ENCODE measurements at places on chromosomes 5 and 9.

DNA sequence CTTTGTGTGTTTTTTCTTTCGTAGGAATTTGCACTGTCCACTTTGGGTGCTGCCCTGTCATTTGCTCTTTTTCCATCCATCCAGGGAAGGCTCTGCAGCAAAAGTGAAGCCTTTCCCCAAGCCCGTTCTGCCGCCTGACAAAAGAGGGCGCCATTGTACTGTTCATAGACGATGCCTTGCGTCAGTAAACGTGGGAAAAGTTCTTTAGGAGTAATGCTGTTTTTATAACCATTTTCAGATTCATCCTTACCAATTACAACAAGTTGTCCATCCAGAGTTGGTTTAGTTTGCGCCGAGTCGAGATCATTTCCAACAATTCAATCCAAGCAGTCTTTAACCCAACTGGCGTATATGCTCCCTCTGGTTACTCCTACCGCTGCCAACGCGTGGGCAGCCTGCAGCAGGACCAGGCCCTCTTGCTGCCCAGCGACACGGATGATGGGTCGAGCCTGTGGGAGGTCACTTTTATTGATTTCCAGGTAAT lies 34.3 kb upstream of the RPS23 start:
- no peak for DNase-seq

DNA sequence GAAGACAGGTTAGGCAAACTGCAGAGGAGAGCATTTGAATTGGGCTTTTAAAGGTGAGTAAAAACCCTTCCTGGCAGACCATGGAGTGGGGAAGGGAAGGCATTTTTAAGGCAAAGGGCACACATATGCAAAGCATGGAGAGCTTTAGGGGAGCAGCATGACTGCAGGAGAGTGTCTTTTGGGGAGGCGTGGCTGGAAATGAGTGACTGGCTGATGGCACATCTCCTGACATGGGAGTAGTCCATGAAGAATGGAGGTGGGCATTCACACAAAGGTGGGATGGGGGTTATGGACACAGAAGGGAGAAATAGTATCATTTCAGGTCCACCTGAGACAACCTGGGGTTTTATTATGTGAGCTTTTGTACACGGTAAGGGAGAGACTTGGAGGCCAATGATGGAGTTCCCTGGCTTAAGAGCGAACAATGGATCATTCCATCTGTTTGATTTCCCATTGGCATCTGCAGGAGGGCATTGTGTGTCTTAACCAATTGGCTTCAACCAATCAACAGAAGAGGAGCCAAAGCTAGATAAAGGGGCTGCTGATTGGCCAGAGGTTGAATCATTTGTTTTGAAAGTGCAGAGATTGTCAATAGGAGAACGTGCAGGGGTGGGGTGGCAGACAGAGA lies 2.1 kb downstream of the NSG2 start:
- no peak for DNase-seq

GRCh38 chr5:79020861-79021561 lies 35.9 kb upstream of the ARSB start:
- DNase-seq, result no peak

GRCh38 chr9:107779731-107780130 lies 290.2 kb upstream of the KLF4 start:
- DNase-seq, result no peak

DNA sequence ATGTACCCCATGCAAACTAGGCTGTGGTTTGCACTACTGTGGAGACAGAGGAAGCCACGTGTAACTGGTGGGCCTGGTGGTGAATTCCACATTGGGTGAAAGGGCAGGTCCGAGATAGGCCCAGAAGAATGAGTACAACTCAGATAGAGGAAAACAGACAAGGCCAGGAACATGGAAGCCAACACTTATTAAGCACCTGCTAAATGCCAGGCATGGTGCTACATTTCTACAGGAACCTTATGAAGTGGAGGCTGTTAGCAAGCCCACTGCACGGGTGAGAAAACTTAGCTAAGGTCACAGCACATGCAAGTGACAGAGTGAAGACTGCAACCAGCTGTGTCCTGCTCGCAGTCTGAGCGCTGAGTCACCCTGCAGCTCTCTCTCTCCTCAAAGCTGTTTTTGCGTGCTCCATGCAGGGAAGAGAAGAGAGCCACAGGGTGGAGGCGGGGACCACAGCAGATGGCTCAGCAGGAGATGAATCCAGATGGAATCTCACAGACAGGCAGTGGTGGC lies 65.5 kb upstream of the SPTLC1 start:
- DNase-seq, result no peak

DNA sequence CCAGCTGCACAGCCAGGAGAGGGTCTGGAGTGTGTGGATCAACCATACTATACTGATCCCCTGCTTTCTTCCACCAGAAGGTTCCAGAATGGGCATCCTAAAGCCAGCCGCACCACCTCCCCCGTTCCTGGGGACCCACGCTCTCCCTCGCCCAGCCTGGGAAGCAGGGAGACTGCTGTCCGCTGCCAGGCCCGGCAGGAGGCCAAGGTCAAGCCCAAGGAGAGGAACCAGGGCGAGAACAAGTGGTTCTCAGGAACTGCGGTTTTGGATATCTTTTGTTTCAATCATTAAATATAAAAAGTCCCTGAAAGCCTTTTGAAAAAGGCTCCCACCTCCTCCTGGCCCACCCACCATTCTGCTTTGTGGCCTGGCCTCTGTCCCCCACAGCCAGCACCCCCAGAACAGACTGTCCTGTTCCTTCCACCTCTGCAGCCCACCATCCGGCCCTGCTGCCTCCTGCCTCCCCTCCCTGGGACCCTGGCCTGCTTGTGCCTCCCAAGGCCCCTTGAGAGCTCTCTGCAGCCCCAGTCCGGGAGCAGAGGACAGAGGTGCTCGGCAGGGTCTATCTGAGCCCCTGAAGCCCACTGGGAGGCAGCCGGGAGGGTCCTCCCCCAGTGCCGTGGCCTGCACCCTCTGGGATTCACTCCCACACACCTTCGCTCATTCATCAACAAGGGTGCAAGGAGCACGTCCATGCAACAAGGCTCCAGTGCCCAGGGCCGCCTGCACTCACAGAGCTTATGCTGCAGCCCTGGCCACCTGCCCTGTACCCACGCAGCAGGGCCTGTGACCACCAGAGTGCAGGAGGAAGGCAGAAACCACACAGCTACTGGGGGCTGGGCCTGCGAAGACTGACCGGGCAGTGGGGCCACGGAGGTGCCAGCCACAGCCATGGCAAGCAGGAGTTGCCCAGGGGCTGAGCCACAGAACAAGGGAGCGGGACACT lies 614 bp upstream of the LCN6 start:
- no peak for DNase-seq

DNA sequence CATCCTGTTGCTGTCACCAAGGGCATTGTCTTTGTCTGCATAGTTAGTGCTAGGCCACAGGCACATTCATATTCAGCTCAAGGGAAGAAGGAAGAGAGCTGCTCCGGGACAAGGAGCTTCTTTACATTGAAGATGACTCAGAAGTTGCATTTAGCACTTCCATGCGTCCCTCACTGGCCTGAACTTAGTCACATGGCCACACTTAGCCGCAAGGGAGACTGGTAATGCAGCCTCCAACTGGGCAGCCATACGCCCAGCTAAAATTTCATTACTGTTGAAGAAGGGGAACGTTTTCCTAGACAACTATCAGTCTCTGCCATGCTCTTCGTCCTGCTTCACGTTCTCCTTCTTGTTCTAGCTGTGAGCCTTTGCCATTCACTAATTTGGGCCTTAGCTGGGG lies 20.0 kb downstream of the ACTL7B start:
- DNase-seq, result no peak

DNA sequence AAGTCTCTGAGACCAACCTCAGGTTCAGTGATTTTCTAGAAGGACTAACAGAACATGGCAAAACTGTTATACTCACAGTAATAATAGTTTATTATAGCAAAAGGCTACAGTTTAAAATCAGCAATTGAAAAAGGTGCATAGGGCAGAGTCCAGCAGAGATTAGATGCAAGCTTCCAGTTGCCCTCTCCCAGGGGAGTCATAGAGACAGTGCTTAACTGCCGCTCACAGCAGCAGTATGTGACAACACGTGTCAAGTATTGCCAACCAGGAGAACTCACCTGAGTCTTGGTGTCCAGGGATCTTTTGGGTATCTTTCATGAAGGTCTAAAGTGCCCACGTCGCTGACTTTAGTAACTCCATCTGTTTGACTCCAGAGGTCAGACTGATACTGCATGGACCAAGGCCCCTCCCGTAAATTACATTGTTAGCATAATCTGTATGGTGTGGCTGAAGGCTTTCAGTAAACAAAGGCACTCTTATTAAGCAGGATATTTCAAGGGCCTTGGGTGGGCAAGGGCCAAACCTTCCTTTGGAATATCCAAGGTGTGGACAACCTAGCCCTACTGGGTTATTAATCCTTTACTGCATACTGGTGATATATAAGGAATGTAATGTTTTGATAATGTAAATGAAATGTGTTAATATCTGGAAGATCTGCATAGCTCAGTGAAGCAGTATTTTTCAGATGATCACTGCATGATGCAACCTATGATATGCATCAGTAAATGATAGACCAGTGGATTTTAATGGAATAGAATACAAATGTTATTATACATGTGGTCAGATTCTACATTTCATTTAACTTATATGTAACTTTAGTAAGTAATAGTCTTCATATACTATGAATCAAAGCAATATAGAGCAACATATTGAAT lies 44.0 kb downstream of the RASA1 start:
- DNase-seq, result no peak

- no peak for DNase-seq
Measured at GRCh38 chr5:72152545-72152944, 45.3 kb downstream of the MAP1B start.

GRCh38 chr9:61669352-61669751 lies 479.5 kb downstream of the SPATA31A7 start:
- DNase-seq, result no peak

- no peak for DNase-seq
Measured at GRCh38 chr9:13555516-13555915, 276.0 kb upstream of the MPDZ start.

DNA sequence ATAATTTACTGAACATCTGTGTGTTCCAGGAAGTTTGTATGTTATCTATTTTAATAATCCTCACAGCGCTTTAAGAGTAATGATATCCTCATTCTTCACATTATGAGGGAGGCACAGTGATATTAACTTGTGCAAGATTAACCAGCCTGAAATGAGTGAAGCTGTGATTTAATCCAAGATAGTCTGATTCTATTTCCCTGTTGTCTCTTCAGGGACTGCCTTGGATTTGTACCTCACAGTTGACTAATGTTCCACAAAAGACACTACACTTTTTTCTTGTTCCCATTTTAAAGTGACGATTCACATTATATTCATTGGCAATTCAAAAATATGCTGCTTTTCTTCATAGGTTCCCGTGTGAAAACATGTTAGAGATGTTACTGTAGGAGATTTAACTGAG lies 125.3 kb upstream of the GNA14 start:
- DNase-seq, result no peak

DNA sequence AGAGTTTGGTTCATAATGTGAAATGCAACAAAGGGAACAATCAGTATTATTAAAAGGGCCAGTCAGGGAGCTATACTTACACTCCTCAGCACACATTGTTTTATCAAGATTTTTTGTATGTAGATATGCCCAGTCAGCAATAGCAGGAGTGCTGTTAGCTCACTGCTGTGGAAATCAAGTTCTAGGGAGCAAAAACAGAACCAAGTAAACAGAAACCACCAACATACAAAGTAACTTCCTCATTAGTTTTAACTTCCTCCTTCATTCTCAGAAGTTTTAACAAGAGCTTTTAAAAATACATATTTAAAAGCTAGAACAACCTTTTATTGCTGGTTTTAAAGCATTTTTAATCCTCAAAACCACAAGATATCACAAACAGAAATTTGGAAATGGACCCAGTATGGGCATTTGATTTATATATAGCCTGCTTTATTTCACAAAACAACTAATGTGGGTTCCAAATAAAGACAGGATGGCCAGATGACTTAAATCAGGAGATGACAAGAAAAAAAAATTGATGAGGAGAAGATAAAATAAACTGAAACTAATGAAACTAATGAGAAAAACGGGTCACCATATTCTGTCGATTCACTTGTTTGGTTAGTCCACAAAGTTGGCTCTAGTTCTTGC lies 178.5 kb downstream of the ADAMTS12 start:
- no peak for DNase-seq

- DNase-seq, result no peak
Measured at GRCh38 chr9:96429732-96430131, 11.6 kb upstream of the ZNF367 start.

DNA sequence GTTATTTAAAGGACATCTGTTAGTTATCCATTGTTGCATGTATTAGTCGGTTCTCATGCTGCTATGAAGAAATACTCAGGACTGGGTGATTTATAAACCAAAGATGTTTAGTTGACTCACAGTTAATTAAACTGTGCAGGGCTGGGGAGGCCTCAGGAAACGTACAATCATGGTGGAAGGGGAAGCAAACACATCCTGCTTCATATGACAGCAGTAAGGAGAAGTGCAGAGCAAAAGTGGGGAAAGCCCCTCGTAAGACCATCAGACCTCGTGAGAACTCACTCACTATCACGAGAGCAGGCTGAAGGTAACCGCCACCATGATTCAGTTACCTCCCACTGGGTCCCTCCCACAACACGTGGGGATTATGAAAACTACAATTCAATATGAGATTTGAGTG lies 2064.1 kb downstream of the MAT2B start:
- DNase-seq, result no peak

GRCh38 chr5:75034137-75034739 lies 18.1 kb downstream of the GCNT4 start:
- no peak for DNase-seq

DNA sequence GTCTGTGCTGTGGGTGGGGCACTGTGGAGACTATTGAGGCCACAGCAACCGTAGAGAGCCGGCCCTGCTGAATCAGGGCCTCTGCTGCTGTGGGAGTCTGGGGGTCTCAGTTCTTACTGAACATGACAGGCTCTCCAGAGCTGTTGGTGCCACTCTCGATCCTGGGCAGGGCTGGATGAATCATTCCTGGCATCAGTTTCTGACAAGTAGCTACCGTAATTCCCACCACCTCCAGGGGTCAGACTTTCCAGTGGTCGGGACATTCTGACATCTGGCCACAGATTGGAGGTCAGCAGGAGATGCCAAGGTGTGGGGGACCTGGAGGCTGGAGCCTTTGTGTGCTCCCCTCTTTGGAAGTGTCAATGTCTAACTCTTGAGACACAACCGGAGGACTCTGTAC lies 188.4 kb downstream of the IRX2 start:
- DNase-seq, result no peak

DNA sequence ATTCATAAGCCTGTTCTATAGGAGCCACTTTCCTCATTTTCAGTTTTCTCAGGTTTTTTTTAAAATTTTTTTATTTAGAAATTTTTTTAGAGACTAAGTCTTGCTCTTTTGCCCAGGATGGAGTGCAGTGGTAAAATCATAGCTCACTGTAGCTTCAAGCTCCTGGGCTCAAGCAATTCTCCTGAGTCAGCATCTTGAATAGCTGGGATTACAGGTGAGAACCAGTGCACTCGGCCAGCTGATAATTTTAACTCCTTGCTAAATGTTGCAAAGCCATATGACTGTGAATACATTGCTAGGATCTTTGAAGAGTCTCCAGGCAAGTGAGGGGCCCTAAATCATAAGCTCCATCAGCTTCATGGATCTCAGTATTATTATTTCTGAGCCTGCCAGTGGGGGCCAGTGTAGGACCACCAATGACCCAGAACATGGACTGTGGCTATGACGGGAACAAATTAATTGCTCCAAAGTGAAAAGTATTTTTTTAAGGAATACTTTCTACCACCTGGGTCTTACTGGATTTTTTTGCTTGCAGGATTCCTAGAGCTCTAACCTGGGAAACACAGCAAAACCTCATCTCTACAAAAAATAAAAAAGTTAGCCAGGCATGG lies 5.7 kb upstream of the GAPVD1 start:
- DNase-seq, result no peak

GRCh38 chr9:110308633-110309038 lies 29.0 kb downstream of the TXNDC8 start:
- no peak for DNase-seq

All from stimulated activated CD8-positive, alpha-beta memory T cell treated with anti-CD3 and anti-CD28 coated beads, Interleukin-4, amount 100 ng/mL, for 1 hour (primary cell).